Bone marrow (tissue), 2 donors: ENCODE measurements at places on chromosomes 5 and 9.

DNA sequence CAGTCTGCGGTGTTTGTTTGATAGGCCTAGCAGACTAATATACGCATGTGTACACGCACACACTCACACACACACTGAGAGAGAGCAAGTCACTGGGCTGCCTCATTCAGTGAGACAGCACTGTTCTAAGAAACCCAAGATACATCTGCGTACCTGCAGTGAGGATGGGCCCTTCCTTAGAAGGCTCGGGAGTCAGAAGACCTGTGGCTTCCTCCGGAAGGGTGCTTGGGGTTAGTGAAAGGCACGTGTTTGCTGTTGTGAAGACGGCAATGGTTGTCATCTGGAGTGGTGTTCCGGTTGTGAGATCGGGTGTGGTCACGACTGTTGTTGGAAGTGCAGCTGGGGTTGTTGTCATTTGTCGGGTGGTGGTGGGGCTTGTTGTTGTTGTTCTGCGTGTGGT, 11.7 kb downstream of the TIMD4 start:
- no peak for DNase-seq

GRCh38 chr9:97365634-97366033, 46.3 kb upstream of the TDRD7 start:
- DNase-seq, result no peak

DNA sequence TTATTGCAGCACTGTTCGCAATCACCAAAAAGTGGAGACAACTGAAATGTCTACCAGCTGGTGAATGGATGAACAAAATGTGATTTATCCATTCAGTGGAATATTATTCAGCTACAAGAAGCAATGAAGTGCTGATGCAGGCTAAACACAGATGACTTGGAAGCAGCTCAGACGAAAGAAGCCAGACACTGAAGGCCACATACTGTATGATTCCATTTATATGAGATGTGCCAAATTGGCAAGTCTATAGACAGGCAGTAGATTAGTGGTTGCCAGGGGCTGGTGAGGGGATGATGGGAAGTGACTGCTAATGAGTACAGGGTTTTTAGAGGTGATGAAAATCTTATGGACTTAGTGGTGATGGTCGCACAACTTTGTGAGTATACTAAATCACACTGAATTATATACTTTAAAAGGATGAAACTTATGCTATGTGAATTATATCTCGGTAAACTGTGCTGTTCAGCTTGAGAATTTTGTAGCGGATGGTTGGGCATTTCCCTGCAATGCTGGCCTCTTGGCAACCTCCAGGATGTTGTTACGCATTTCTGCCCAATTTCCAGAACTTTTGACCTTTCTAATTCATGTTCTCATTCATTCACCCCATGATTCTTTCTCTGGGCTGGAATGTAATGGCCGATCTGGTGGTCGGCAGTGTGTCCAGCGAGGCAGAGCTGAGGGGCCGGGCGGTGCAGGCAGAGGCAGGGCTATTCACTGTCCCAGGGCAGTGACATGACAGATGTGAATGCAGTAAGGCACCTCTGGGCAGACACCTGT, 22.0 kb upstream of the WNK2 start:
- no peak for DNase-seq

DNA sequence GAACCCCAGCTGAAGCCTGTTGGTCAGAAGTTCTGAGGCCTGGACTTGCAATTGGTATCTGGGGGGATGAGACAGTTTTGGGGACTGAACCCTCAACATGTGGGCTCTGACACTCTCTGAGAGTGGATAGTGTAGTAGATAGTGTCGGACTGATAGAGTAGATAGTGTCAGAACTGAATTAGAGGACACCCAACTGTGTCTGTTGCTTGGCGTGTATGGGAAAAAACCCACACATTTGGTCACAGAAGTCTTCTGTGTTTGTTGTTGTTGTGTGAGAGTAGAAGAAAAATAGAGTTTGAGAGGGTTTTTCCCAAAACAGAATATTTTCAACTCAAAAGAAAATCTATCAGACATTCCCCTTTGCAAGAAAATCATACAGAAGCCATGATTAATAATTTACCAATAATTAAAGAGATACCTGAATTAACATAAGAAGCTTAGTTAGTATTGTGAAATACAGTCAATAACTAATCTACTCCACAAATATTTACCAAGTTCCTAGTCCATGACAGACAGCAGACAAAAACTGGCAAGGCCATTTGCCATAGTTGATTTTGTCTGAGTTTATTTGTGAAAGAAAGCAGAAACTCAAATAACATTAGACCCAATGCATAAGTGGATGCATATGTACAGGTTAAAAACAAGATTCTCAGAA, 170.9 kb downstream of the CTNND2 start:
- no peak for DNase-seq

DNA sequence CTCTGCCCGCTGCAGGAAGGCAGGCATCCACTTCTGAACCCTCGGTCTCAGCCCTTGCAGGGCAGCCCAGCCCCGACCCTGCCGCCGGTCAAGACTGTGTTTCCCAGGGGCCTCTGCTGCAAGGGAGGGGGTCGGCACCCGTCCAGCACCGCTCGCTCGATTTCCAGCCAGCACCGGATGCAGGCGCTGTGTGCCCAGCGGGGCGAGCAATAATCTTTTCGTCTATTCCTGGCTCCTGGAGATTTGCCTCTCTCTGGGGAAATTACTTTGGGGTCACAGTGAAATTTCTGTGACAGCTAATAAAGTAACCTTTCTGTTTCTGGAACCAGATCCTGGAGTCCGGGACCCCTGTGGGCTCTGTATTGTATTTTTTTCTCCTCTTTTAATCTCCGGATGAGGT, 155.3 kb downstream of the COL23A1 start:
- no peak for DNase-seq

DNA sequence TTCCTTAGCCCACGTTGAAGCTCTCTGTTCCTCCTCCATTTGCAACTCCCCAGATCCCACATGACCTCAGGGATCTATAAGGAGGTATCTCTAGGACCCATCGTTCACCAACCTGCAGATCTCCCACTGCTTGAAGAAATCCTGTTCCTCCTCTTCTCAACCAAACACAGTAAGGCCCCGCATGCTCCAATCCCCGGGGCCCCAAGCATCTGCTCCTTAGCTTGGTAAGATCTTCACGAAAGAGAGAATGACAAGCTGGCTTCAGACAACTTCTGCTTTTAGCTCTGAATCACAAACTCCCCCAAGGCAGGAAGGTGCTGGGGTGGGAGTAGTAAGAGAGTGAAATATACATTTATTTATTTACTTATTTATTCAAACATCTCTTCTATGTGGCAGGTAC, 33.0 kb upstream of the ARHGAP26 start:
- no peak for DNase-seq
